ENCODE measurements at places on chromosomes 1 and 21.

DNA sequence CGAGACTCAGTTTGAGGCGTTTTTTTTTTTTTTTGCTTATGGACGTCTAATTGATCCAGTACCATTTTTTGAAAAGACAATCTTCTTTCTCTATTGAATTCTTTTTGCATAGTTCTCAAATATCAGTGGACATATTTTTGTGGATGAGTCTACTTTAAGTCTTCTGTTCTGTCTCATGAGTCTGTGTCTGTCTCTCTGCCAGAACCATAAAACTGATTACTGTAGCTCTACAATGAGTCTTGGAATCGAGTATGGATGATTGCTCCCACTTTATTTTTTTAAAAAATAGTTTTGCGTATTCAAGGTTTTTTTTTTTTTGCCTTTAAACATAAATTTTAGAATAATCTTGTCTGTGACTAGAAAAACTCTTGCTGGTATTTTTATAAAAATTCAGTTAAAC is 323.5 kb downstream of the ZNF326 start:
- DNase-seq: no peak

DNA sequence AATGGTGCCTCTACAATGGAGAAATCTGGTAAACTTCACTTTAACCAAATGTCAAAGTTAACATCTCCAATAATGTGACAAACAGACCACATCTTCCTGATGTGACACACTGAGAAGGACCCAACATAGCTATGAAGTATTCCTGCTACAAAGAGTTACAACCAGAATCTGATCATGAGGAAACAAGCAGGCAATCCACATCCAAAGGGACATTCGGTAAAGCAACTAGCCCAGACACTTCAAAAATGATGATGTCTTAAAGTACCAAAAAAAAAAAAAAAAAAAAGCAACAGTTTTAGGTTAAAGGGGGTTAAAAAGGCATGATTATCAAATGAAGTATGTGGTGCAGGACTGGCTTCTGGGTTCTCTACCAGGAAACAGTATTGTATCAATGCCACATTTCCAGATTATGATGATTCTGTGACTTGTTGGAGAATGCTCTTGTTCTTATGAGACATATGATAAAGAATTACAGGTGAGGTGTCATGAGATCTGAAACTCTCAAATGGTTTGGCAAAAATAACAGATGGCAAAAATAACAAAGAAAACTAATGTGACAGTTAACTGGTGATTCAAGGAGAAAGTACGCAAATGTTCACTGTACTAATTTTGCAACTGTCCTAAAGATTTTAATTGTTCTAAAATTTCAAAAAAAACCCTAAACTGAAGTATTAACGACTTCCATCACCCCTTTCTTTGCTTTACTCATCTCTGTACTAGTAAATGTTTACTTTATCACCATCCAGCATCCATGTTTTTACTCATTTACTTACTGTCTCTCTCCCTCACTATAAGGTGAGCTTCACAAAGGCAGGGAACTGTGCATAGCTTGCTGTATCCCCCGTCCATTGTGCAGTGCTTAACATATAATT is 2.8 kb downstream of the CD58 start:
- DNase-seq: no peak

DNA sequence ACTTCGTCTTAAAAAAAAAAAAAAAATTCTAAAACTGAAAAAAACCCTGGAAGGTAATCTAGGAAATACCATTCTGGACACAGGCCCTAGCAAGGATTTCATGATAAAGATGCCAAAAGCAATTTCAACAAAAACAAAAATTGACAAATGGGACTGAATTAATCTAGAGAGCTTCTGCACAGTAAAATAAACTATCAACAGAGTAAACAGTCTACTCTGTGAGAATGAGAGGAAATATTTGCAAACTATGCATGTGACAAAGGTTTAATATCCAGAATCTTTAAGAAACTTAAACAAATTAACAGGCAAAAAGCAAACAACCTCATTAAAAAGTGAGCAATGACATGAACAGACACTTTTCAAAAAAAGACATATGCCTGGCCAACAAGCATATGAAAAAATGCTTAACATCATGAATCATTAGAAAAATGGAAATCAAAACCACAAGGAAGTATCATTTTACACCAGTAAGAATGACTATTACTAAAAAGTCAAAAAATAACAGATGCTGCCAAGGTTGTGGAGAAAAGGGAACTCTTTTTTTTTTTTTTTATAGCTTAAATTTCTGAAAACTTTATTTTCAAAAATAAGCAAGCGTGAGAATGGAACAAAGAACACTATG is 29.4 kb upstream of the RNPC3 start:
- DNase-seq: no peak

- DNase-seq: no peak
Measured at GRCh38 chr1:94515296-94515947, 26.1 kb downstream of the F3 start.

- DNase-seq: no peak
Measured at GRCh38 chr21:33950431-33951079, 35.0 kb upstream of the ATP5PO start.

GRCh38 chr1:193747579-193747978 is 561.2 kb upstream of the B3GALT2 start:
- no peak for DNase-seq

GRCh38 chr1:108732398-108732797 is 14.1 kb upstream of the STXBP3 start:
- DNase-seq: no peak

- no peak for DNase-seq
Measured at GRCh38 chr1:182662121-182662890, 22.1 kb downstream of the RGS8 start.

GRCh38 chr1:211017075-211017718 is 116.8 kb downstream of the KCNH1 start:
- no peak for DNase-seq

GRCh38 chr1:170720661-170721060 is 56.7 kb downstream of the PRRX1 start:
- DNase-seq: no peak

GRCh38 chr1:163585796-163586195 is 264.0 kb downstream of the NUF2 start:
- no peak for DNase-seq

DNA sequence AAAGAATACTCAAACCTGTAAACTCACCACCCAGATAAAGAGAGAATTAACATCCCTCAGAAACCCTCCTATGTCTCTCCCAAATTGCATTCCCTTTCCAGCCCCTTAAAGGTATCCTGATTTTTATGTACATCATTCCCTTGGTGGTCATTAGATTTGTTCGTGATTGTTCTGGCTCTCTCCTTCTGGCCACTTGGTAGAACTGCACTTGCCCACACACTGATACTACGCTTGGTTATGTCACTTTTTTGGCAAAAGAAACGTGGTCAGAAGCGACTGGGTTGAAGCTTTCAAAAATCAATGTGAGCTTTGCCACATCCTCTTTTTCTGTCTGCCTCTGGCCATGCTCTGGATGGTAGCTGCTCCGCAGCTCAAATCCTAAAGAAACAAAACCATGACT is 76.3 kb downstream of the KRTAP19-8 start:
- no peak for DNase-seq

- no peak for DNase-seq
Measured at GRCh38 chr1:174726167-174726879, 273.4 kb upstream of the CACYBP start.

DNA sequence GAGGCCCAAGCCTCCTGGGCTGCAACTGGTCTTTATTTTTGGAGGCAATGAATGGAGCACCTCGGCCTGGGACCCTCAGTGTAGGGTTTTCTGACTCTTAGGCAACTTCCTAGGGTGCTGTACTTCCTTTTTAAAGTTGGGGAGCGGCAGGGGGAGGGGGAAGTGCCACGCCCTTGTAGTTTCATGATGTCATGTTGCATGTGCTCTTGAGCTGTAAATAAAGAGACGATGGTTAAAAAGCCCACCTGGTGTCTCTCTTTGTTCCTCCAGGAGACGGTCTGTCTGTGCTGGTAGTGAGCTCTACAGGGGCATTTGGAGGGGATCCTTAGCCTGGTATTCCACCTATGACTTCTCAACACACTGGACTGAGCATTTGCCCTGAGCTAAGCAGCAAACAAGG is 10.3 kb upstream of the AGTRAP start:
- DNase-seq: no peak

DNA sequence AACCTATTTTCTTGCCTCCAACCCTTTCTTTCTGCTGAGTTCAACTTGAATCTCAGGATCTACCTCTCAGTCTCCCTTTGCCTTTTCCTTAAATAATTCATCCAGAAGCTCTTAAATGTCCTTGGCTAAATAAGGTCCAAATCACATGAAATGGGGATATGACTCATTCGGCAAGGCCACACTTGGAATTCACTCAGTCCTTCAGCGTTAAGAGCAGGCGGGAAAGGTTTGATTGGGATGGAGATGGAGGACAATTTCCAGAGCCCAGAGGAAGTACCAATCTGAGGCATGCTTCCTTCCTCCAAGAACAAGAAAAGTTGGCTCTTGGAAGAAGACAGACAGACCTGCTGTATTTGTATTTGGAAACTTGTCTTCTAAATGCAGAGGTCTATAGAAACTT is 128.5 kb downstream of the PROX1 start:
- DNase-seq: no peak

DNA sequence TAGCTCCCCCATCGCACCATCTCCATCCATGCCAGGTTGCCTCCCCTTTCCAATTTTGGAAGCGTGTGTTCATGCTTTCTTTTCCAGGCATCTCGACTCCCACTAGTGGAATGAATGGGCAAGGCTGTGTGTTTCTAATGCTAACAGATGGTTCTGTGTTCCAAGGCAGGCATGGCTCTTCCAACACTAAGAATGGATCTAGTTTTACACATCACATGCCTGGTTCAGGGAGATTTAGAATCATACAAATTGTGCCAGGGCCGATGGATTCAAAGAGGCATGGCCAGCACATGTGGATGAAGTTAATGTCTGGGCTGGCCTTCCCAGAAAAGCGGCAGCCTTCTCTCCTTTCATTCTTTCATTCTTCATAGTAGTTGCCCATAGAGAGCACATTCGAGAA is 438.7 kb downstream of the PRDM2 start:
- DNase-seq: no peak

- no peak for DNase-seq
Measured at GRCh38 chr1:235741294-235741693, 91.7 kb upstream of the GNG4 start.

GRCh38 chr1:175417316-175417715 is 224.7 kb upstream of the KIAA0040 start:
- no peak for DNase-seq

GRCh38 chr1:238396140-238396539 is 505.4 kb upstream of the ZP4 start:
- no peak for DNase-seq

DNA sequence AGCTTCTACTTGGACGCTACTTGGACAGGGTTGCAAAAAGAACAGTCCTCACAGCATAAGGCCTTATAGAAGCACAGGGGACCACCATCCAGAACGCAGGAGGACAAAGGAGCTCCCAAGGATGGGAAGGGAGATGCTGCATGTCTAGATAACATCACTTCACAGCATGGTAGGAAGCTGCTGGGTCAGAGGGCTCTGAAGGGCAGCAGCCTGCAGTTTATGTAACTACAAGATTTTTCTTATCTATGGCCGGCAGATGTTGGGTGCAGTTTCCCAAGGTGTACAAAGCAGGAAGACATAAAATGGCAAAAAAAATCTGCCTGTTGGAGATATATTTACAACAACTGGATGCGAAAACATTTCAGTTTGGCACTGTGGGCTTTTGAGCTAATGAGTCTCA is 45.3 kb upstream of the SLC5A9 start:
- DNase-seq: no peak

GRCh38 chr1:84538599-84538998 is 32.2 kb upstream of the GNG5 start:
- no peak for DNase-seq

DNA sequence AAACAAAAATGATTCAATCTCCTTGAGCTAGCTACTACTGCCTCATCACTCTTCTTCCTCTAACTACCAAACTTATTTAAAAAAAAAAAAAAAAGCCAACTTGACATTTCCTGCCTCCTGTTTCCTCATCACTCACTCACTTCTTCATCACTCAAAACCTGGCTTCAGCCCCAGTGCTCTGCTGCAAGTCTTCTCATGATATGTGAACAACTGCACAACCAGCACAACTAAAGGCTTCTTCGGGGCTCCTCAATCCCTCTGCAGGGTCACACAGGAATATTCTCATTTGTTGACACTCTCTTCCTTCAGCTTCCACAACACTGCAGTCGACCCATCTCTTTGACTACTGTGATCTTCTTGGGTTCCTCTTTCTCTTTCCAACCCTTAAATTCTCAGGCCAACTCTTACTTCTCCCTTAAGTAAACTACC is 7.6 kb downstream of the MTF1 start:
- DNase-seq: no peak

GRCh38 chr1:182563095-182563494 is 26.0 kb downstream of the RNASEL start:
- no peak for DNase-seq

GRCh38 chr1:218705391-218705790 is 360.3 kb downstream of the TGFB2 start:
- no peak for DNase-seq

- DNase-seq: no peak
Measured at GRCh38 chr1:108158893-108159453, 41.2 kb downstream of the SLC25A24 start.

- no peak for DNase-seq
Measured at GRCh38 chr1:48676376-48676775, 100.3 kb downstream of the BEND5 start.

DNA sequence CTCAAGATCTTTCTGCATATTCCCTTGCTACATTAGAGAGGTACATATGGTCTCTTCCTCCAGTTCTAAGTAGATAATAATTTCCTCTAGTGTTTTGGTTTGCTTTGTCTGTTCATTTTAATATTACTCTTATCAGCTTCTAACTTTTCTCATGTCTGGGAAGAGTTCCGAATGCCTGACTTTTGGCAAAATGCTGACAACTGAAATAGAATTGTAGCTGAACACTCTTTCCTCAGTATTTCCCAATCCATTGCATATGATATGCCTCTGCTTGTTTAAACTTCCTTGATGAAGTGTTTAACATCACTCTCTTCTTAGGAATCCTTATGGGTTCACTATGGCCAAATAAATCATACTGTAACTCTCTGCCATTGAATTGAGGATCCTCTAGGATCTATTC is 1510.1 kb downstream of the MRPL39 start:
- no peak for DNase-seq

- no peak for DNase-seq
Measured at GRCh38 chr21:37916310-37917051, at the start of gene KCNJ6. TSS of gene KCNJ6 (minus strand) at chr21:37916457. CDS start at chr21:37840682, 75,775 bp downstream.

DNA sequence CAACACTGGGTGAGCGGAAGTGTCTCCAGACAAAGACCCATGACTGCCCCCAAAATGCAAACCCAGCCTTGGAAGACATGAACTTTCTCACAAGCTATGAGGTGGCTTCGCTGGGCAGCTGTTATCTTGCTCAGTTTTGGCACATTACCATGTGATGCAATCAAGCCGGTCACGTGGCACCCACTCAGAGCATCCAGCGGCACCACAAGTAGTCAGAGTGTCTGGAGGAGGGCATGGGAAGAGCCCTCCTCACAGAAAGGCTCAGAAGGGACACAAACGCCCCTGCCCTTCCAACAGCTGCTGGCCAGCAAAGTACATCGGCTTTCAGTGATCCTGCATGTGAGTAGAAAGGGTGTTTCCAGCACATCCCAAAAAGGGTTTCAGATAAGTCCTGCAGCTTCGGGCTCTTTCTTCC is 145.5 kb upstream of the IRF2BP2 start:
- no peak for DNase-seq

All from activated T-cell treated with anti-CD3 and anti-CD28 coated beads for 4 hours (primary cell).